ENCODE measurements at places on chromosomes 2 and 18. TPM values are rescaled to one million over a fixed set of nuclear protein-coding genes. Genes with fewer than 3 reads are reported as not detected.

Gene PIAS2
- total RNA-seq, result 27.0 TPM

Gene RGPD5
- 38.1 TPM for total RNA-seq

Gene SRD5A2
- 0.04 TPM for total RNA-seq

Gene IL1RL1
- 0.25 TPM for total RNA-seq

Gene PLGLB1
- 2.0 TPM for total RNA-seq

Gene VAMP8
- 86.8 TPM for total RNA-seq

Gene HOXD11
- not detected for total RNA-seq

Gene ALK
- not detected for total RNA-seq

Gene GAL3ST2
- 0.25 TPM for total RNA-seq

Gene CD28
- 75.2 TPM for total RNA-seq

Gene POTEC
- total RNA-seq, result not detected
